ENCODE measurements at places on chromosomes 1 and 21. TPM values are rescaled to one million over a fixed set of nuclear protein-coding genes. Genes with fewer than 3 reads are reported as not detected.

FCRL2 gene
- not detected for total RNA-seq

ITSN1 gene
- 44.9 TPM for total RNA-seq

S100A7 gene
- total RNA-seq = not detected

NTMT2 gene
- total RNA-seq = not detected

KCNAB2 gene
- total RNA-seq = 5.5 TPM

CD1B gene
- not detected for total RNA-seq

EPS15 gene
- 70.4 TPM for total RNA-seq

CAPZB gene
- total RNA-seq = 150 TPM

MAB21L3 gene
- 4.7 TPM for total RNA-seq

GBP6 gene
- total RNA-seq = not detected

S100A8 gene
- 5.6 TPM for total RNA-seq

GRCh38 chr1:204410688-204411450, 748 bp downstream of the PPP1R15B start:
- no peaks in the 10 kb centered on the region for H3K4me1 ChIP-seq
- peak overlapping the region; percentile 79 for H3K4me3 ChIP-seq
- no peaks in the 10 kb centered on the region for H3K27me3 ChIP-seq
- peak; percentile 43 for DNase-seq
- peak overlapping the region; percentile 99 for H3K27ac ChIP-seq

DNA sequence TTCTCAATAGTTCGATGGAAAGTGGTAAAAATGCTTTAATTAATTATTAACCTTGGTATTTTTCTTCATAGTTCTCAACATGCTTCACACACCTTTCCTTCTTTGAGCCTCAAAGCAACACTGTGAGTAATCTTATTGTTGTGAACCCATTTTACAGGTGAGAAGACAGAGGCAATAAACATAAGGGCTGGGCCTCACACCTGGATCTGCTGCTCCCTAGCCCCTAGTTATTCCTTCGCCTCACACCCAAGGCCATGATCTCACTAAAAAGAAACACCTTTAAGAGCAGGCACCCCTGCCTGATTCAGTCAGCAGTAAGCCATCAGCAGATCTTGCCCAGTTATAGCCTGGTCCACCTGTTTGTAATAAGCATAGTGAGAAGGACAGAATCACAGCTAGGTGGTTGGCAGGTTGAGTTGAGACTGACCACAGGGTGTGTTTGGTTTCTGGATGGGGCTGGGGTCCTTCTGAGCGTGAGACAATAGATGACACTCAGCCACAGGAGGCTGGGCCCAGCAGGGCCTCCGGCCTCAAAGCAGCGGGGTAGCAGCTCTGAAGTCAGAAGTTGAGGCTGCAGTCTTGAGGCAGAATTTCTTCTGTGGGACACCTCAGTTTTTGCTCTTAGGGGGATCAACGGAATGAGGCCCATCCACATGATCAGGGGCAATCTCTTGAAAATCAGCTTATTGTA, 203.9 kb downstream of the RHOU start:
- no peak overlapping the region for H3K27ac ChIP-seq
- H3K4me1 ChIP-seq = no peaks in the 10 kb centered on the region
- no peak for DNase-seq
- no peaks in the 10 kb centered on the region for H3K27me3 ChIP-seq
- no peaks in the 10 kb centered on the region for H3K36me3 ChIP-seq

DNA sequence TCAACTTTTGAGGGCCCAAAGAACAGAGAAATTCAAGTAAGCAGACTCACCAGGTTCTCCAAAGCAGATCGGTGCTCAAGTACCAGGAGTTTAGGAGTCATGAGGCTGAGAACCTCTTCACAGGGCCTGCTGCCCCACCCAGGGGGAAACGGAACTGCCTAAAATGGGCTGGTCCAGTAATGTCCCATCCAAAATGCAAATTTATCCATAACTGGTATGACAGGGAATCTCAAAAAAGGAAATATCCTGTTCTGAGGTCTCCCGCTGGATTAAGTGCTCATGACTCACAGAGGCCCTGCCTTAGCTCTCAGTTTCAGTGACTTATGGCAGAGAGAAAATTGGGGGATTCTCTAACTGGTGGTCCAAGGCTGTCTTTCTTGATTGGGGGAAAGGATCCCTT, 9.3 kb downstream of the SPRR2G start:
- DNase-seq = no peak
- H3K36me3 ChIP-seq = no peaks in the 10 kb centered on the region
- H3K27ac ChIP-seq = no peak overlapping the region
- no peaks in the 10 kb centered on the region for H3K27me3 ChIP-seq
- H3K4me1 ChIP-seq = no peaks in the 10 kb centered on the region

GRCh38 chr1:208101661-208102431, 142.3 kb downstream of the PLXNA2 start:
- H3K27ac ChIP-seq = no peak overlapping the region
- H3K4me1 ChIP-seq = no peaks in the 10 kb centered on the region
- H3K4me3 ChIP-seq = no peak overlapping the region
- no peak for DNase-seq

GRCh38 chr1:159142726-159143510, 28.5 kb upstream of the CADM3 start:
- peaks cover 2% of the 10 kb centered on the region for H3K27me3 ChIP-seq
- no peaks in the 10 kb centered on the region for H3K4me1 ChIP-seq
- DNase-seq = no peak
- H3K4me3 ChIP-seq = no peak overlapping the region

DNA sequence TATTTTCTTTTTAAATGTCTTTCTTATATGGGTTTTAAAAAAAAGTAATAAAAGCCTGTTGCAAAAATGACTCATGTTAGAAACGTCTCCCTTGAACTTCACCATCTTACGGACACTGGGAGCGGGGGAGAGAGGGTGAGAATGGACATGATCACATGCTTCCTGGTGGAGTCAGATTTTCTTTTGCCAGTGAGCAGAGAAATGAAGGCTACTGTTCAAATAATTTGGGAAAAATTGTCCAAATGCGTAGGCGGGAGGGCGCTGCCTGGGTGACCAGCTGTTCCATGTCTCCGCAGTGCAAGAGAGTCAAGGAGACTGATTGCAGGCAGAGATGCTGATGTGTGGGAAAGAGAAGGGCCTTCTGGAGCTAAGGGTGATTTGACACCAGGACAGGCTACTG, 23.1 kb downstream of the EIF2D start:
- H3K27me3 ChIP-seq = no peaks in the 10 kb centered on the region
- no peak for DNase-seq
- no peak overlapping the region for H3K4me3 ChIP-seq
- H3K36me3 ChIP-seq = no peaks in the 10 kb centered on the region
- H3K27ac ChIP-seq = peak overlapping the region; percentile 63

- no peaks in the 10 kb centered on the region for H3K27me3 ChIP-seq
- no peak overlapping the region for H3K4me3 ChIP-seq
- no peak overlapping the region for H3K27ac ChIP-seq
- no peaks in the 10 kb centered on the region for H3K36me3 ChIP-seq
- H3K4me1 ChIP-seq = no peaks in the 10 kb centered on the region
- no peak for DNase-seq
These were observed 22.3 kb downstream of the RCOR3 start for GRCh38 chr1:211281320-211282022.

DNA sequence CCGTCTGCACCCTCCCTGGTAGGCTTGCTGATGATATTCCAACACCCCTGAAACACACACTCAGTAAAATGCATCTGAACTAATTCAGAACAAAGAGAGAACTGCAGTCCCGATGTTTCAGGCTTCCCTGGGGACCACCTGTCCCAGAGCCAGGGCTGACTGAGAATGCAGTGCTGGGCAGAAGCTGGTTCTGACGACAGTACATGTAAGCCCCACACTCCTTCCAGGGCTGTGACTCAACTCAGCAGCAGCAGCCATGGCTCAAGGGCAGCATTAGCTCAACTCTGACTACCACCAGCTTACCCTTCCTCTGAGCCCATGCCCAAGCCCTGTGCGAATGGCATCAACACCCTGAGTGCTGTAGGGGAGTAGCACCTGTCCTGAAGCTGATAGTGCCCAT, 56.4 kb upstream of the SIPA1L2 start:
- no peaks in the 10 kb centered on the region for H3K36me3 ChIP-seq
- no peaks in the 10 kb centered on the region for H3K4me1 ChIP-seq
- no peak for DNase-seq
- no peak overlapping the region for H3K4me3 ChIP-seq
- H3K27me3 ChIP-seq = no peaks in the 10 kb centered on the region
- no peak overlapping the region for H3K27ac ChIP-seq

- H3K4me1 ChIP-seq = peaks cover 2% of the 10 kb centered on the region
- no peak for DNase-seq
- H3K27ac ChIP-seq = peak overlapping the region; percentile 3
- H3K4me3 ChIP-seq = no peak overlapping the region
These were observed 221.9 kb downstream of the PBX1 start for GRCh38 chr1:164780863-164781262.

GRCh38 chr1:231969076-231969475, 342.5 kb downstream of the DISC1 start:
- H3K4me1 ChIP-seq = no peaks in the 10 kb centered on the region
- no peaks in the 10 kb centered on the region for H3K27me3 ChIP-seq
- no peaks in the 10 kb centered on the region for H3K36me3 ChIP-seq
- no peak overlapping the region for H3K27ac ChIP-seq

- H3K4me3 ChIP-seq = no peak overlapping the region
- H3K36me3 ChIP-seq = no peaks in the 10 kb centered on the region
These were observed 55.2 kb upstream of the PDE9A start for GRCh38 chr21:42598159-42598735.

All from prostate gland (tissue), 2 donors.